CD4-positive, alpha-beta T cell treated with Interleukin-15 for 4 hours (primary cell): ENCODE measurements at places on chromosomes 13 and 19.

DNA sequence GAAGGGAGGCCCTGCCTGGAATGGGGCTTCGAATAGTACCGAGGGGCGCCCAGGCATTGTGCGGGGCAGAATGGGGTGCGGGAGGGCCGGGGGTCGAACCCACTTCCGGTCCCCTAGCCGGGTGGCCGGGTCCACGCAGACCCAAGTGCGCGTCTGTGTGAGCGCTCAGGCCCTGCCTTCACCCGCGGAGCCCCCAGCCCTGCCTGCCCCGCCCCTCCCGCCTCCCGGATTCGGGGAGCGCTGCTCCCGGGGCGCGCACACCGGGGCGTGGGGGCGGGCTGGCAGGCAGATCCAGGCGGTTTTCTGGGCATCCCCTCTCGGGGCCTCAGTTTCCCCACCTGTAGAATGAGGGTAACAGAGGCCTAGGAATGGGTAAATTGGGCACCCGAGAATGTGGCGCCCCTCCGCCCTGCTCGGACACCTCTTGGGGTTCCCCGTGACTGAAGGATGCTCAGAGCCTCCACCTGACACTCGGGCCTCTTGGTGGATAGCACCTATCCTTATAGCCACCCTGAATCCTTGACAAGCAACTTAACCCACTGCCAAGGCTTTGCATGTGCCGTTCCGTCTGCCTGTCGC lies 682 bp downstream of the PIK3R2 start:
- DNase-seq: no peak

GRCh38 chr19:56973713-56974555 lies 133.4 kb upstream of the PEG3 start:
- no peak for DNase-seq

DNA sequence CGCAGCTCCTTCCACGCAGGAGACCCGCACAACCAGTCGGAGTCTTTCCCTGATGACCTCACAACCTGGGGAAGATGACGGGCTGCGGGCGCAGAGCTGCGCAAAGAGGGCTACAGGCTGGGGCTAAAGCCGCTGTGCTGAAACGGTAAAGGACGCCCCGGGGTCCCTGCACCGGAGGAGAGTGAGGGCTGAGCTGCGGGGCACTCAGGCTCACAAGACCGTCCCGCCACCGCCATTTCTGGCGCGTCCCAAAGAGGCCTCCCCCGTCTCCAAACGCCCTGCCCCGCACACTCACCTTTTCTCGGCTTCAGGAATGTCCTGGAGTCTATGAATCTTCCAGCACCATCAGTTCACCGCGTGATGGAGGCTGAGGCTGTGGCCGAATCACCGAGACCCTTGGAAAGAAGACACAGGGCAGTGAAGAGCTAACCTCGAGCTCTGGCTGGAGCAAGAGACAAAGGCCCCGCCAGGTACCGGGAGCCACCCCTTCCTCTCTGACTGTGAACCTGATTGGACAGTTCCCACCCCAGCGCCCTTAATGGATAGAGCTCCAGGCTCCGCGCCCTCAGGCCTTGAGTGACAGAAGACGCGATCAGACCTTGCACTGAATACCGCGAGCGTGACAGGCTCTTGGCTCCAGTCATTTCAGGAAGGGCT lies 41.8 kb upstream of the ZNF429 start:
- DNase-seq: no peak

DNA sequence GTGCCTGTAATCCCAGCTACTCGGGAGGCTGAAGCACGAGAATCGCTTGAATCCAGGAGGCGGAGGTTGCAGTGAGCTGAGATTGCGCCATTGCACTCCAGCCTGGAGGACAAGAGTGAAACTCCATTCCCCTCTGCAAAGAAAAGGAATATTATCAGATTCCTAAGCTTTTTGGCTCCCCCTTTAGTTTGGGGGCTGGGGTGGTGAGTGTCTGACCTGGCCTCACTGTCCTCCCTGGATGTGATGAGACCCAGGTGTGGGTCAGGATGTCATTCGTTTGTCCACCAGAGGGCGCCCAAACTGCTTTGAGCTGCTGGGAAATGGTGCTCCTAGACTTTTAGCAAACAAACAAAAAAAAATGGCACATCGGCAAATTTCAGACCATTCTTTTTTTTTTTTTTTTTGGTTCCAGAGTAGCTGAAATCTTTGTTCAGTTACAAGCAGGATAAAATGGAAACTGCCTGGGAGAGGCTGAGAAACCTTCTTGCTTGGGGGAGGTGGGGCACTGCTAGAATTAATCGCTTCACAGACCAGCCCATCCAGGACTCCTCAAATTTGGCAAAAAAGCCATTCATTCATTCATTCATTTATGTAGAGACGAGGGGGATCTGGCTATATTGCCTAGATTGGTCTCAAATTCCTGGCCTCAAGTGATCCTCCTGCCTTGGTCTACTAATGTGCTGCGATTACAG lies 29.4 kb downstream of the SPC24 start:
- DNase-seq: peak; percentile 78

DNA sequence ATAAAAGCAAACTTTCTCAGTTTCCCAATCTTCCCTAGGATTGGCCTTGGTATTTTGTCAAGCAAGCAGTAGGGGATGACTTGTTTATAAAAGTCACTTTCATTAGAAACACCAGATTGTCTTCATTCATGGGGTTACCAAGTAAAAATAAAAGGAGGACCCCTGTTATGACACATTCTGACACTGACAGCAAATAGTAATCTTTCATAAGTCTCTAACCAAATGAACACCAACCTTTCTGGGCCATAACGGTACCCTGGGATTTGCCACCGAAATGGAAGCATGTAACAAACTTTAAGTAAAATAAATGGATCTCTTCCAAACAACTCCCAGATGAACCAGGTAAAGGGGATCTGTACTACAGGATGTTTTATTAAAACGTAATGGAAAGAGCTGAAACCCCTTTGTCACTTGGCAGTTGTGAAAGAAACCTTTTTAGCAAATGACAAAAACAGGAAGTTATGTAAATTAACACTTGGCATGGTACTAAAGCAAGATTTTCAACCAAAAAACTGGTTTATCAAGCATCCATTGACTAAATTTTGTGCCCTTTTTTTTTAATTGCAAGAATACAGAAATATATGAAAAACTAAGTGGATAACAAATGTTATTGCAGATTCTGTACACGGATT lies 335.6 kb downstream of the RBM26 start:
- DNase-seq: no peak
